ENCODE measurements at places on chromosomes 1 and 21.

- no peak overlapping the region for H3K4me3 ChIP-seq
- H3K27ac ChIP-seq: no peak overlapping the region
- peak; percentile 6 for DNase-seq
- H3K36me3 ChIP-seq: no peaks in the 10 kb centered on the region
Measured at GRCh38 chr1:29754573-29755375, 518.5 kb downstream of the PTPRU start.

DNA sequence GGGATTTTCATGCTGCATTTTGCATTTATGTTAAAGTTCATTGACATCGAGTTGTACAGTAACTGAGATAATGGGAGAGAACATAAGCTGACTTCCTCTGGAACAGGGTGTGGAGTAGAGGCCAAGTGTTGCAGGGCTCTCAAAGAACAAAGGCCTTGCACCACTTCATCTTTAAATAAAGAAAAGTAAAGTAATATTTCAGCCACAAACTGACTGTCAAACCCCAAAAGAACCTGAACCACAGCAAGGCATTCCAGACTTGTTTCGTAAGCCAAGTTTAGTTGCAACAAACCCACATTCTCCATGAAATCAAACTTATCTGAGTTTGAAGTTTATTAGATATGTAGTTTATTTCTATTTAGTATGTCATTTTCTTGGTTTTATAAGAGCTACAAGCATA lies 19.1 kb upstream of the HMGCS2 start:
- no peak for DNase-seq
- no peak overlapping the region for H3K27ac ChIP-seq
- no peaks in the 10 kb centered on the region for H3K27me3 ChIP-seq
- H3K4me1 ChIP-seq: no peaks in the 10 kb centered on the region
- H3K4me3 ChIP-seq: no peak overlapping the region

DNA sequence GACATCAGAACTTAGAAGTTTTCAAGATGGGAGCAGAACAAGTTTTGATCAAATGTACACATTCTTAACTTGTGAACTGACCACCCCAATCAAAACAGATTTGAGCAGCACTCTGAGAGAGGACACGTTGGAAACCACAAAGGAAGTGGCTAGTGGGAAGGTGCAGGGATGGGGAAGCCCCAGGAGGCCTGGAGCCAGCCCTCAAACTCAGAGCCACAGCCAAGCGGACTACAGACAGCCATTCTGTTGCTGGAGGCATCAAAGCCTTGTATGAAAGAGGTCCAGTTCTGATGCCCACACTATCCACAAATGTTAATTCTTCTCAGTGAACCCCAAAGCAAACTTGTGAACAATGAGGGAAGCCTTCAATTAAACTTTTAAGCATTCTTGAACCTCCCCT lies 143.6 kb upstream of the RAB4A start:
- no peaks in the 10 kb centered on the region for H3K36me3 ChIP-seq
- no peak overlapping the region for H3K27ac ChIP-seq
- no peaks in the 10 kb centered on the region for H3K4me1 ChIP-seq
- no peak overlapping the region for H3K4me3 ChIP-seq
- H3K27me3 ChIP-seq: no peaks in the 10 kb centered on the region

- no peak overlapping the region for H3K27ac ChIP-seq
- H3K4me3 ChIP-seq: no peak overlapping the region
- no peaks in the 10 kb centered on the region for H3K27me3 ChIP-seq
- DNase-seq: peak; percentile 81
- peaks cover 7% of the 10 kb centered on the region for H3K4me1 ChIP-seq
Measured at GRCh38 chr1:237864338-237865244, 26.1 kb downstream of the ZP4 start.
